Lower lobe of right lung (tissue), 2 donors: ENCODE measurements at places on chromosomes 13 and 19. TPM values are rescaled to one million over a fixed set of nuclear protein-coding genes. Genes with fewer than 3 reads are reported as not detected.

KIR2DL1 gene
- 0.83 TPM for total RNA-seq

PCDH17 gene
- 40.9 TPM for total RNA-seq

FGF22 gene
- 0.65 TPM for total RNA-seq

TNFSF13B gene
- total RNA-seq, result 26.6 TPM

CYP4F22 gene
- 0.24 TPM for total RNA-seq

C5AR1 gene
- 79.9 TPM for total RNA-seq

ERICH6B gene
- total RNA-seq, result not detected

ZNF681 gene
- 1.7 TPM for total RNA-seq

TYROBP gene
- 460 TPM for total RNA-seq

CGB2 gene
- total RNA-seq, result not detected
